ENCODE measurements at places on chromosomes 7 and 10. TPM values are rescaled to one million over a fixed set of nuclear protein-coding genes. Genes with fewer than 3 reads are reported as not detected.

- no peak for DNase-seq
- H3K27me3 ChIP-seq = no peaks in the 10 kb centered on the region
- H3K36me3 ChIP-seq = peaks cover 44% of the 10 kb centered on the region
- H3K4me3 ChIP-seq = no peak overlapping the region
Measured at GRCh38 chr10:80148166-80148805, 15.8 kb downstream of the PLAC9 start.

DNA sequence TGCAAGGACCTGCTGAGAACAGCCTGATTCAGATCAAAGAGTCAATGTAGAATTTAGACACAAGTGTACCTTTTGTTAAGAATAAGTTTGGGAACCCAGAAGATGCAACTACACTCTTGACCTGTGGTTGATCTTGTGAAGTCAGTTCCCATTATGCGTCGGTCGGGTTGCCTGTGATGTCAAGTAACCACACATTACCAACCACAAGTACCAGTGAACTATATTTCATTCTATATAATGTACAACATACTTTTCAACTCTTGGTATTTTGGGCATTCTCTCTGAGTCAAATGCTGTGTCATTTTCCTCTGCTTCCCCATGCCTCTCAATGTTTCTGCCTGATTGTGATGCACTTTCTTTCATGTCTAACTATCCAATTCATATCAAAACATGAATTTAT is 426.2 kb downstream of the ETV1 start:
- H3K36me3 ChIP-seq = no peaks in the 10 kb centered on the region
- H3K27me3 ChIP-seq = no peaks in the 10 kb centered on the region
- no peaks in the 10 kb centered on the region for H3K4me1 ChIP-seq
- H3K4me3 ChIP-seq = no peak overlapping the region
- DNase-seq = no peak

DNA sequence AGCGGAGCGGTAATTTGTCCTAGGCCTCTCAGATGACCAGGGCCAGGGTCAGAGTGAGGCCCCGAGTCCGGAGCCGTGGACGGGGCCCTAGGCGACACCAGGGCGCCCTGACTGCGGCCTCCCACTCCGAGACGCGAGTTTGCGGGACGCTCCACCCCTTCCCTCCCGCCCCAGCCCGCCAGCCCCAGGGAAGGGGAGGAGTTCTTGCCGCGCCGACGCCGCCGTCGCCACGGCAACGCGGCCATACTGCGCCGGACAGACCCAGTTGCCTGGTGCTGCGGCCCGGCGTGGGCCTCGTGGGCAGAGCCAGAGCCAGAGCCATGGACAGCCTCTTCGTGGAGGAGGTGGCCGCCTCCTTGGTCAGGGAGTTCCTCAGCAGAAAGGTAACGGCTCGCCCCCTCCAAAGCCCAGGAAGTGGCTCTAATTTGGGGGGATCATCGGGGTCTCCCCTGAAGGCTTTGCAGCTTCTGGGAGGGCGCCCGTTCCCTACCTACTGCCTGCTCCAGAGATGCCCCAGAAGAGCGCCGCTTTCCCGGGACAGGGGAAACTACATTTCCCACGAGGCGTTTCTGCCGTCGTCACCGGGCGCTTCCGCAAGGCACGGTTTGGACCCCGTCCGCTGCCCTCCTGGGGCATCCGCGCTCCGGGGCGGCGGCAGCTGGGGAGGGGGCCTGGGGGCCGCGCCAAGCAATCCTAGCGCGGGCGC is at the start of gene MINDY4:
MINDY4 (plus strand) TSS at position 244 of the 706 bp plus-strand sequence; CDS start at position 321, 77 bp downstream.
- H3K4me3 ChIP-seq = peak within 1 kb of the TSS; percentile 85
- no peak for DNase-seq
- peak within 1 kb of the TSS; percentile 69 for H3K27ac ChIP-seq
- peaks cover 5% of the 10 kb centered on the region for H3K4me1 ChIP-seq

LAMB1 gene
- total RNA-seq = 33.4 TPM

Data from thymus (tissue), 14 donors.